Fibroblast of lung (primary cell): ENCODE measurements at places on chromosomes 3 and 15.

DNA sequence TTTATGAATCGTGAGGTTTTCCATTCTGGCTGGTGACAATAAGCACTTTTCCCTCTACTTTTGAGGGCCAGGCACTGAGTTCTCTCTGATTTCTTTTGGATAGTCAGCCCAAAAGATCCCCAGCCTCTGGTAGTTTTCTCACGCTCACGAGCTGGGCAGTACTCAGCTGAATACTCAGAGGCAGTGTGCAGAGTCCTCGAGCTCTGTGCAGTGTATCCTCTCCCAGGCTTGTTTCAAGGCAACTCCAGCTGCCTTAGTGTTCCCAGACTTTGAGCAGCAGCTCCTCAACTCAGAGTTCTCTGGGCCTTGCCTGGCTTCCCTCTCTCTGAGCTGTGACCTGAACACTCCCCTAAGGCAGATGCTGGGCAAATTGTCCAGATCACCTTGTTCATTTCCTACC lies 59.1 kb upstream of the IQSEC1 start:
- no peak for DNase-seq

GRCh38 chr15:37967788-37968187 lies 33.3 kb downstream of the TMCO5A start:
- DNase-seq, result no peak

- no peak for DNase-seq
Observed at GRCh38 chr3:8800016-8800415, 30.6 kb upstream of the OXTR start.

GRCh38 chr3:23991683-23992628 lies 46.9 kb downstream of the NR1D2 start:
- DNase-seq, result peak; percentile 51

DNA sequence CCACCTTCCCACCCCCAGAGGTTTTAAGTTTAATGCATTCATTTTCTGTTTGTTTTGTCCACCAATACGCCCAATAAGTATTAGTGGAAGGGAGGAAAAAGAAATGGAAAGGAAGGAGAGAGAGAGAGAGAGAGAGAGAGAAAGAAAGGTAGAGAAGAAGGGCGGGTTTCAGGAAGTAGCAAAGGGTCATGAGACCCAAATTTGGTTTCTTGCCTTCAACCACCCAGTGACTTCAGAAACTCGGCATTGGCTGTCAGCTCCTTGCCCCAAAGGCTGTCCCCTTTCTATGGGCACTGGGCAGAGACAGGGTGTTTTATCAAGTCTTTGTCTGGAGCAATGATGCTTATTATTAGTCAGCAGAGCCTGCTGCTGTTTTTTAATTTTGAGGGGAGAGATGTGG lies 13.5 kb upstream of the NR1D2 start:
- no peak for DNase-seq

DNA sequence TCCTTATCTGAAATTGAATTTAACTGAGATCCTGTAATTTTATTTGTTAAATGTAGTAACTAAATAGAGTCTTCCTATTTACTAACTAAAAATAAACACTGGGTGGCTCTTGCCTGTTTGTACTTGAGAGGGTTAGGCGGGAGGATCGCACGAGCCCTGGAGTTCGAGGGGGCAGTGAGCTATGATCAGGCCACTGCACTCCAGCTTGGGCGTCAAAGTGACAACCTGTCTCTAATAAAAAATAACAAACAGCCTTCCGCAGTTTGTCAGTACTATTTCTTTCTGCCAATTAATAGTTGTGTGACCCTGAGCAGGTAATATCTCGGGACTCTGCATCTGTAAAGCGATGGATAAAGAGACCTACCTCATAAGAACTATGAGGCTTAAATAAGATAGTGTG lies 768 bp upstream of the PDE12 start:
- no peak for DNase-seq

GRCh38 chr3:139100821-139101220 lies 56.1 kb upstream of the PRR23C start:
- no peak for DNase-seq

GRCh38 chr3:15703346-15703745 lies 94.4 kb downstream of the ANKRD28 start:
- no peak for DNase-seq

DNA sequence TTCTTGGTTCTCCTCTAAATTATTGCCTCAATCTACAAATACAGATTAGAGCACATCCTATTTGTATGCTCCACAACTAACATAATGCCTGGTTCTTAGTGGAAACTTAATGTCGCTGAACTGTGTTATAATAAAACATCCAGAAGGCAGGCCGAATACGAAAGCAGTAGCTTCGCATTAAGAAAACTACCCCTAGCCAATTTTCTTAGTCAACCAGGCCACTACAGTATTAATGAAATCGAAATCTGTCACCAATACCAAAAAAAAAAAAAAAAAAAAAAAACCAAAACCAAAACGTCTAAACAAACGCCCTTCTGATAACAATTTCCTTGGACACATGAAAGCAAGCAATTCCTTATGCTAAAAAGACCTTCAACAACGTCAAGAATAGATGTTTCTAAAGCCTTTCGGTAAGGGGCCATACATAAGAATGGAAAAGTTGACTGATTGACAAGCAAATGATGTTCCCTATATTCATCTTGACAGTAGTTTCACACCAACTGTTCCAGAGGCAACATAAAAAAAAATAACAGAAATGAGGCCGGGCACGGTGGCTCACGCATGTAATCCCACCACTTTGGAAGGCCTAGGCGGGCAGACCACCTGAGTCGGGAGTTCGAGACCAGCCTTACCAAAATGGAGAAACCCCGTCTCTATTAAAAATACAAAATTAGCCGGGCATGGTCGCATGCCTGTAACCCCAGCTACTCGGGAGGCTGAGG lies 1.3 kb downstream of the DENND6A start:
- DNase-seq, result peak; percentile 27

- no peak for DNase-seq
Observed at GRCh38 chr3:51751287-51751686, 27.8 kb downstream of the IQCF6 start.

DNA sequence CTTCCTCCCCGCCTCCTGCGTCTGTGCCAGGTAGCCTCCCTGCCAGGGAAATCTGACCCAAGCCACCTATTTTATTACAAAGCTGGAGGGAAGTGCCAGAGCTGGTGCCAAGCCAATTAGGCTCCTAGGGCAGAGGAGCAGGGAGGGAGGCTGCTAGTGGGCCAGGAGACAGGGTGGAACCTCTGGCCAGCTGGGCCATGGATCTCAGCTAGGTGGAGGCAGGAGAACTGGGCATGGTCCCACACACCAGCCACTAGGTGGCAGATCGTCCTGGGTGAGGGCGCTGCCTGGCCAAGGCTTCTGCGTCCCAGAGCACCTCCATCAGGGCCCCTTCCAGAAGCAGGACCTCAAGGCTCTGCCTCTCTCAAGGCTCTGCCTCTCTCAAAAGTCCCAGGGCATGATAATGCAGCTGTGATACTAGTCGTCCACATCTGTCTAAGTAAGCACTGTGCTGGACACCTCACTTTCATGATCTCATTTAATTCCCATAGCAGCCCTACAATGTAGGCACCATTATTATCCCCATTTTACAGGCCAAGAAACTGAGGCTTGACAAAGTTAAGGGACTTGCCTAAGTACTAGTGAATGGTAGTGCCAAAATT lies 4.5 kb upstream of the RFT1 start:
- peak; percentile 74 for DNase-seq

DNA sequence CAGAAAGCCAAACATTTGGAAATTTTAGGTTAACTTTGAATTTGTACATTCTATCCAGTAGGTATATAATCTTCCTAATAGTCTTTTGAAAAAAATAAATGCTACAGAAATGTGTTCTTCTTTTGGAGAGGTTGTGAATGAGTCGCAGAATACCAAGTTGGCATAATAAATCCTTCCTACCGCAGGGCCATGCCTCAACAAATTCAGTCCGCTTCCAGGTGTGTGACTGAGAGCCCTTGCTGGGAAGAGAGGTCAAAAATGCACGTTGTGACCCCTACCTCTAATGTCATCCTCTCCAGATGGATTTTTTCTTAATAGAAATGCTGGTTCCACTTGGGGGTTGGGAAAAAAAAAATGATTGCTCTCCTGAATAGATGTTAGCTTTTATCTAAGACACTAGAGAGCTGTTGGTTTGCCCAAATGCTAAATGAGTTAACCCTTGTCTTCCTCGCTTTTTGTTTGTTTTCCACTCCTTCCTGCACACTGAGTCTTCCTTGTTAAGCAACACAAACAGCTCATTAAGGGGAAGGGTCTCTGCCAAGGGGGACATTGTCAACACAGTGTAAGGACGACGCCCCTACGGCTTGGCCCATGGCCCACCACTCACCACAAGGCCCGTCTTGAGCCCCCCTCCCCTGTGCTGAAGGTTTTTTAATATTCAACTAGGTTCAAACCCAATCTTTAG lies 33.9 kb downstream of the RLBP1 start:
- no peak for DNase-seq

DNA sequence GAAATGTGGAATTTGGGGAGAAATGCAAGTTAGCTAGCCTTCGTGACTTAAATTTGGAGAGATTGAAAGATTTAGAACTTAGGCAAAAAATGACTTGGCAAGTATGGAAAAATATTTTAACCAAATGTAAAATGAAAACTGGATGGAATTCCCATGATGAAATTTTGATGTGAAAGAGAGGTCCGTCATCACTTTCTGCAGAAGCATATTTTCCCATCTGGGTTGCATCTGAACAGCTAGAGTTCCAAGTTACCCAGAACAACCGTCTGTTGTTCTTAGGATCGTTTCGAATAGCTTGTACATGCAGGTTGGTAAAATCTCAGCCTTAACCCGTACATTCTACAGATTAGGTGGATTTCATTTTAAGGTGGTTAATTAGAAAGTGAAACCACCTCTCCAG lies 136.3 kb downstream of the GHSR start:
- DNase-seq, result no peak

- no peak for DNase-seq
Observed at GRCh38 chr3:119555309-119555735, 4.1 kb downstream of the CD80 start.

GRCh38 chr3:194667363-194667762 lies 4.6 kb downstream of the LSG1 start:
- no peak for DNase-seq

DNA sequence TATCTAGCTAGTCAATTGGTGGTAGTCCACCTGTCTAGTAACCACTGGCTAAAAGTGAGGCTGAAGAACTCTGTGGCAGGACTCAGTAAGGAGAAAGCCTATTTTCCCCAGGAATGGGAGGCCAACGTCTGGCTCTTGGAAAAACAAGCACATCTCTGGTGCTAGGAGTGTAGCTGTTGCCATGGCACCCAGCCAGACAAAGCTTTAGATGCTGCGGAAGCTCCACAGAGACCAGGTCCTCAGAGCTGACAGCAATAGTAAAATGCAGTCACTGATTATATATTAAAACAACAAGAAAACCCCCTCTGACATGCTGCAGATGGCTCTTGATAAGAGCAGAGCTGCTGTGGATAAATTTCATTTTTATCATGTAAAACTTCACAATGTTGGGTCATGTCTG lies 124.9 kb upstream of the STRIT1 start:
- DNase-seq, result no peak

GRCh38 chr3:127337911-127338531 lies 50.2 kb upstream of the PRR20G start:
- DNase-seq, result no peak

GRCh38 chr3:171850320-171850959 lies 7.3 kb downstream of the TMEM212 start:
- no peak for DNase-seq

- peak; percentile 61 for DNase-seq
Observed at GRCh38 chr3:57221883-57222282, 5.6 kb upstream of the APPL1 start.

DNA sequence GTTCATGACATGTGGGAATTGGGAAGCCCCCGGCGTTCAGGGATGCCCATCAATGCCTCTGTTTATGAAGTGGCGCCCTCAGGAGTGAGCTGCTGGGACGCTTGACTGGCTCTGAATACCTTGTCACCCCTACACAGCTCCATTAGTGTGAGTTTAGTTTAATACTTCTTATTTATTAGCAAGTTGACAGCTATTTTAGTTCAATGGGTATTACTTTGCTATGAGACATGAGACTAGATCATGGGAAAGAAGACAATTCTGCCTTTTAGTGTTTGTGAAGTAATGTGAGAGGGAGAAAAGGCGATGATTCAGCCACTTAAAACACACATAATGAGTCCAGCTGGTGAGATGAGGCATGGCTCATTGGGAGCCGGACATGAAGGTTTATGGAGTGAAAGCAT lies 678.5 kb downstream of the NR2F2 start:
- peak; percentile 33 for DNase-seq

DNA sequence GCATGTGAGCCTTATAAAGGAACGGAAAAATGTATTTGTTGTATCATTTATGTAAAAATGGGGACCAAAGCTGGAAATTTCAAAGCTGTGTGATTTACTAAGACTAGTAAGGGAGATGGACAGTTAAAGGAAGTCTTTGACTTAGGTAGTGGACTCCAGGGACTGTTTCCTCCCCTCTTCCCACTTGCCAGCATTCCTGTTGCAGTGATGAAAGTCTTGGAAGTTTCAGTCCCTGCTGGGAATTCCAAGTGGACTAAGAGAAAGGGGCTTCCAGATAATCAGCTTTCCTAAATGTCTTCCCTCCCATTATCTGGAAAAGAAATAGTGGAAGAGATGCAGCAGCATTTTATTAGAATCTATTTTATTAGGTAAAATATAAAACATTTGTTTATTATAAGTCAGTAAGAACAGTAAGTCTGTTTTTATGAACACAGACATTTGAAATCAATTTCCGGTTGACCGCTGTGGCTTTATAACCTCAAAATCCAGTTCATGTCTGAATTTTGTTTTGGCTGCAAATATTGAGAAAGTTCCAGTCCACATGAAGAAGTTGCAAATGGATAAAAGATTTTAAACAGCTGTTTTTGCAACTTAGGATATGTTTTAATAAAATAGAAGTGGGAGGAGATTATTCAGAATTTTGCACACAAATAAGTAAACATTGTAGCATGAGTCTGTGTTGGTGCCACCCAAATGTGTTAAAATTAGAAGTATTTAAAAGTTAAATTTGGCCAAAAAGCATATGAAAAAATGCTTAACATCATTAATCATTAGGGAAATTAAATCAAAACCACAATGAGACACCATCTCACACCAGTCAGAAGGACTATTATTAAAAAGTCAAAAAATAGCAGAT lies 141.8 kb downstream of the IL20RB start:
- no peak for DNase-seq

DNA sequence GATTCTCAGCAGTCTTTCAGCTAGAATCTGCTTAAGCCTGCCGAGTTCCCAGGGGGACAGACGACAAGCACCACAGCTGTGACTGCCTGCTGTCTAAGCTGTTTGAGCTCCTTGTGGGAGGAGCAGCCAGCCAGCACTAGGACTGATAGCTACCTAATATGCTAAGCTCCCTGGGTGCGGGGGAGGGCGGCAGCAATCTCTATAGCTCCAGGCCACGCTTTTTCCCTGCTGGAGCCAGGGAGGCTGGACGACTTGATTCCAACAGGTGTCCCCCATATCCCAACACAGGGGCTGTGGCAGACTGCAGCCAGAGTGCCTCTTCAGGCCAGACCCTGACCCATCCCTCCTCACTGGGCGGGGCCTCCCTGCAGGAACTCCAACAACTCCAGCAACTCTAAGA lies 134.1 kb upstream of the ARPP21 start:
- no peak for DNase-seq

GRCh38 chr3:30161375-30161774 lies 445.0 kb upstream of the TGFBR2 start:
- peak; percentile 54 for DNase-seq

- DNase-seq, result peak; percentile 25
Observed at GRCh38 chr15:80861731-80862170, 82.6 kb downstream of the CEMIP start.

GRCh38 chr3:194346621-194347020 lies 4.5 kb downstream of the CPN2 start:
- DNase-seq, result no peak

- no peak for DNase-seq
Observed at GRCh38 chr3:169403855-169404519, 259.5 kb downstream of the MECOM start.
